ENCODE measurements at places on chromosomes 1 and 21.
A peak's percentile ranks its signal among the peaks of the same experiment; 100 is the strongest.

- no peak for DNase-seq
Observed at GRCh38 chr1:39167632-39168209, 36.8 kb upstream of the MACF1 start.

GRCh38 chr21:31999810-32000468, 127.1 kb downstream of the HUNK start:
- DNase-seq, result no peak

GRCh38 chr21:31558189-31558961, 101.1 kb upstream of the SOD1 start:
- no peak for DNase-seq

DNA sequence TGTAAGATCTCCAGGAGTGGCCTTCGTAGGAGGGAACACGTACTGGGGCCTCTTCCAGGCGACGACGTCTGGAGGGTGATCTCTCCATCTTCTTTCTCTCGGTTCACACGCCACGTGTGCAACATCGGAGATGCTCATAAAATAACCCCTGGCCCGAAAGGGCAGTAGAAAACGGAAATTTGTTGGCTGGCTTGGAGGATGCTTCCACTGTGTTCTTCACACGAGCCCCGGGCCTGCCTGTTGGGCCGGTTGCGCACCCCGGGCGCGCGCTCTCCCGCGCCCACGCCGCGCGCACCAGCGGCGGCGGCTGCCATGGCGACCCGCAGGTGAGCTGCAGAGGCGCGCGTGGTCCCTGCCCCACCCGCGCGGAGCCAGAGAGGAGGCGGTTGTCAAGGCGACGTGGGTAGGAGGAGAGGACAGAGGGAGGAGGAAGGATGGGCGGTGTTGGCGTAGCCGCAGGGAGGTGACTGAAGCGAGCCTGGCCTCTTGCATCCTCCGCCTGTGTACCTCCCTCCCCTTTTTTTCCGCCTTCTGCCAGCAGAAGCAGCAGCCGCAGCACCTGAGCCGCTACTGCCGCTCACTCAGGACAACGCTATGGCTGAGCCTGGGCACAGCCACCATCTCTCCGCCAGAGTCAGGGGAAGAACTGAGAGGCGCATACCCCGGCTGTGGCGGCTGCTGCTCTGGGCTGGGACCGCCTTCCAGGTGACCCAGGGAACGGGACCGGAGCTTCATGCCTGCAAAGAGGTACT, at the start of gene ELAPOR1:
TSS of gene ELAPOR1 (plus strand) at position 526 of the 752 bp plus-strand sequence. CDS start at position 595, 69 bp downstream.
- DNase-seq, result no peak

DNA sequence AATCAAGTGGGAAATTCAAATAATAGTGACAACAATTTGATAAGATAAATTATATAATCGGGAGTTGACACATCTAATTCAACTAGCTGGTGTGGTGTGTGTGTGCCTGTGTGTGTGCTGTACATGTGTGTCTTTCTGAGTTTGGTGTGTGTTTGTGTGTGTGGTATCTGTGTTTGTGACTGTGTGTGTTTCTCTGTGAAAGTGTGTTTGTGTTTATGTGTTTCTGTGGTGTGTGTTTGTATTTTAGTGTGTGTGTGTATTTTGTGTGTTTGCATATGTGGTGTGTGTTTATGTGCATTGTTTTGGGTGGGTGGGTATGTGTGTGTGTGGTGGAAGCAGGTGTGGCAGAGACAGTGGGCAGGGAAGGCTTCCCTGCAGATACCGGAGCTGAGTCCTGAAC, 4.8 kb upstream of the DSCAM start:
- no peak for DNase-seq

GRCh38 chr1:117301901-117302300, 65.3 kb upstream of the MAN1A2 start:
- DNase-seq, result no peak

DNA sequence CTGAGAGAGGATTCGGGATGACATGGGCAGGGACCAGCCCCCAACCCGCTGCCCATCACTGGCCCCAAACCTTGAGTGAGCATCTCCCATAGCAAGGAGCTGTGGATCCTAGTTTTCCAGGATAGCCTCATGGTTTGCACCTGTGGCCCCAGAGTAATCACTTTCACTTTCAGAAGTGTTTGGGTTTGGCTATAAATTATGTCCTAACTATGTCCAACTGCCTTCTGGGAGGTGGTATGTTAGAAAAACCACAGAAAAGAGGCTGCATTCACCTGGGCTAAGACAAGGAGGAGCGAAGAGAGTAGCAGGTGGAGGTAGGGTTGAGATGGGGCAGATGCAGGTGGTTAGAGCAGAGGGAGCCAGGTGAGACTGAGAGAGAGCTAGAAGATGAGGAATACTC, 19.4 kb upstream of the CLIC6 start:
- no peak for DNase-seq

- DNase-seq, result no peak
Observed at GRCh38 chr1:156026588-156026987, 5.8 kb upstream of the SSR2 start.

GRCh38 chr1:110160538-110161100, 10.3 kb downstream of the SLC6A17 start:
- DNase-seq, result no peak

- no peak for DNase-seq
Observed at GRCh38 chr1:239897458-239897857, 194.2 kb upstream of the FMN2 start.

- no peak for DNase-seq
Observed at GRCh38 chr1:233217832-233218231, 77.7 kb downstream of the PCNX2 start.

- no peak for DNase-seq
Observed at GRCh38 chr1:155424091-155424490, 103.4 kb downstream of the RUSC1 start.

DNA sequence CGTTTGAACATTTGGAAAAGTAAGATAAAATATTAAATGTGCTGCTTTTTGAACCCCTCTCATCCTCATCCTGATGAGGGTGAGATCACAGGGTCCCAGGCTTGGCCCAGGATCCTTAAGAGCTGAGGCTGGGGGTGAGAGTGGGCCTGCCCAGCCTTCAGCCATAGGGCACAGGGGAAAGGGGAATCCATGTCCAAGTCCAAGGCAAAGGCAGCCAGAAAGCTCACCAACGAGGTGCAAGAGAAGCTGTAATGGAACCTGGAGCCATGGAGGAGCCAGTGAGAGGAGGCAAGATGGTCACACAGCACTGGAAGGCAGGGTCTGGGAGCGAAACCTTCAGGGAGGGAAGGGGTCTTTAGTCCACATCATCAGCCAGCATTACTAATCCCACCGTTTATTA, 191.9 kb downstream of the RRAGC start:
- no peak for DNase-seq

DNA sequence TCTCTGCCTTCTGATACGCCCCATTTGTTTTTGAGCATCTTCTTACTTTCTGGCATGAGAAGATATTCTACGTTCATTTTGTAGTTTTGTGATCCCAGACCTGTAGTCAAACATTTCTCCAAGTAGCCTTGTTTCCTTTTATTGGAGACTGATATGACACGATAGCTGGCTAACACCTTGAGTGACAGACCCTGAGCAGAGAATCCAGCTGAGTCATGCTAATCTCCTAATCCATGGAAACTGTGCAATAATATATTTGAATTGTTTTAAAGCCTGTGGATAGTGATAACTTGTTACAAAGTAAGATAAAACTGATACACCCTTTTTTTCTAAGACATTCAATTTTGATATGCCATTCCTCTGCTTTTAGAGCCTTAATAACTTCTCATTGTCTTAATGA, 1.2 kb upstream of the IFI44L start:
- DNase-seq, result no peak

DNA sequence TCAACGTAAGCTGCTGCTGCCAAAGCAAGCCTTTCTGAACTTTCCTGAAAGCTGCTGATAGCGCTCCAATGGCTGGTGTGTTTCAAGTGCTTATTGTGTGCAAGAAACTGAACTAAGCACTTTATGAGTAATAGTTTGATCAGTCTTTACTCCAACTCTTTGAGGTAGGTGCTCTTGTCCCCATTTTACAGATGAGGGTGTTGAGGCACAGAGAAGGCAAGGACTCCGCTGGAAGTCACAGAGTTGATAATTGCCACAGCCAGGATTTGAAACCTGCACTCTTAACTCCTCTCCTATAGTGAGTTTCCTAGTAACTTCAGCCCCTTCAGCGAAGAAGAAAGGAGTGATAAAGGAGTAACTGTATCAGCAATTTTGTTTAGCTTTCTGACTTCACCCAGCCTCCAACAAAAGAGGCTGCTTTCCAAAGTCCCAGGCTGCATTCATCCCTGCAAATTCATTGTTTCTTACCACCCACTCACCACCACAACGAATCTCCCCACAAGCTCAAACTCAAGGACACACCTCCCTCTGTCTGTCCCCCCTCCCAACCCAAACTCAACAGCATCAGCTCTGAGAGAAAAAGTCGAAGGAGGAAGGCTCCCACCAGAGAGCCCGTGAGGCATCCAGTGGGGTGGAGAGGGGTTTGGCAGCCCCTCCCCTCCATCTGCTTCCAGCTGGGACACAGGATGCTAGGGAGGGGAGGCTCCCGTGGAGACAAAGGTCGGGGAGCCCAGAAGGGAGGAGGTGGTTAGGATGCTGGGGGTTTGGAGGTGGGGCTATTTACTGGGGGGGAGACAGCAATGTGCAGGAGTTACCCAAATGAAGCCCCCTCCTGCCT, 139.6 kb downstream of the NAV1 start:
- DNase-seq, result no peak

- DNase-seq, result no peak
Observed at GRCh38 chr1:169904834-169905233, 11.1 kb upstream of the SCYL3 start.

- DNase-seq, result no peak
Observed at GRCh38 chr21:38337793-38338192, 81.0 kb downstream of the KCNJ15 start.

GRCh38 chr1:184634296-184634695, 120.4 kb downstream of the EDEM3 start:
- DNase-seq, result no peak

DNA sequence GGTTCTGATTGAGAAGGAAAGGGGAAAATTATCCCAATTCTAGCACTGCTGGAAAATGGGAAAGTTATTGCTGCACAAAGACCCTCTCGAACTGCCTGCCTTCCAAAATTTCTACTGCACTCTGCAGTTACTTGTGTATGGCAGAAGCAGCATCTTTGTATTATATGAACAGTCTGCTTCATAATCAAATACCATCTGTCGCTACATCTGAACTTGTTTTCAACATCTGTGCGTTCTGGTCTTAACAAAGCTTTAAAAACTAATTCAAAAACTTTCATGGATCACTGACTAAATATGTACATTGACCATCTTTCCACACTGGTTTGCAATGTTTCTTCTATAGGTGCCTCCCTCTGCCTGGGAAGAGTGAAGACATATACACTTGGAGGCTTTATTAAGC, 79.2 kb downstream of the PROX1 start:
- DNase-seq, result no peak

DNA sequence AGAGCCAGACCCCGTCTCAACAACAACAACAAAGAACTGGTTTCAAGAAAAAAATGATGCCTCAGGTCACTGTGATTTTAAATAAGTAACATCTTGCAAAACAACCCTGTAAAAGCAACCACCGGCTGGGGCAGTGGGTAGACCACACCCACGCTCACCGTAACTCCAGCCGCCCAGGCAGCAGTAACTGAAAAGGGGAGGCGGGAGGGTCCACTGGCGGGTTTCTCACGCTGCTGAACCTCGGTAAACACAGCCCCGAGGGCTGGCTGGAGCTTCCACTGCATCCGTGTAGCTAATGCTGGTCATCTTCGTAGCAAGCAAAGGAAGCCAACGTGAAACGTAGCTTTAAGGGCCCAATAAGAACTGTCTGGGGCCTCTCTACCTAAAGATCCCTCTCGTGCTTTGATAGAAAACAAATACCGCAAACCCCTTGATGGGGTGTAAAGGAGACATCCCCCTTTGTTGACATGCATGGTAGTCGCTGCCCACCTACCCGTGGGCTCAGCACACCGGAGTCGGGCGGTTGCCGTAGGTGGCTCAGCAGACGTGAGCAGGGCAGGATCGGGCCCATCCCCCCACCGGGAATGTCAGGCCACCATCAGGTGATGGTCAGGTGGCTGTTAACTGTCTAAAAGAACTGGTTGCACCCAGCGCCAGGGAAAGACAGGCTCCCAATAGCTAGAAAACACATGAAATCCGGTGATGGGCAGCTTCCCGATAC, 4.2 kb downstream of the C1orf159 start:
- no peak for DNase-seq

GRCh38 chr1:202688401-202688800, 21.9 kb downstream of the SYT2 start:
- no peak for DNase-seq

GRCh38 chr1:110091381-110091780, 20.9 kb upstream of the UBL4B start:
- DNase-seq, result no peak

- DNase-seq, result peak; percentile 21
Observed at GRCh38 chr1:102970496-102971078, 137.7 kb downstream of the COL11A1 start.

GRCh38 chr1:38123356-38124135, 77.0 kb upstream of the POU3F1 start:
- DNase-seq, result no peak

- no peak for DNase-seq
Observed at GRCh38 chr1:230067419-230067870, 407 bp downstream of the GALNT2 start.

GRCh38 chr1:5410652-5411051, 581.6 kb downstream of the NPHP4 start:
- no peak for DNase-seq

GRCh38 chr1:57916041-57916440, 492.2 kb upstream of the DAB1 start:
- no peak for DNase-seq

DNA sequence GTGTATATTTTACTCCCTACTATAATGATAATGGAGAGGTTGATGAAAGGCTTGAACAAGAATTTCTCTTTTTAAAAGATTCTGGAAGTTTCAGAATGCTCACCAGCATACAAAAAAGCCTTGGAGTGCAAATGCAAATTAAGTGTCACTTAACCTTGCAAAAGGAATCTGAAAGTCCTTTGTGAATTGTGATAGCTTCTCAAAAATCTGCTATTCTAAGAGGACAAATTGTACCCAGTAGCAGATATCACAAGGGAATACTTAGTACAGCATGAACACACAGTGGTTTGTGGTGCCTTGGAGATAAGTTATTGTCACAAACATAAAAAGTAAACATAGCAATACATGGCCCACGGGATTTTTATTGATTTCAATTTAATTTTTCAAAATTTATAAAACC, 1208.3 kb upstream of the B3GALT2 start:
- no peak for DNase-seq

DNA sequence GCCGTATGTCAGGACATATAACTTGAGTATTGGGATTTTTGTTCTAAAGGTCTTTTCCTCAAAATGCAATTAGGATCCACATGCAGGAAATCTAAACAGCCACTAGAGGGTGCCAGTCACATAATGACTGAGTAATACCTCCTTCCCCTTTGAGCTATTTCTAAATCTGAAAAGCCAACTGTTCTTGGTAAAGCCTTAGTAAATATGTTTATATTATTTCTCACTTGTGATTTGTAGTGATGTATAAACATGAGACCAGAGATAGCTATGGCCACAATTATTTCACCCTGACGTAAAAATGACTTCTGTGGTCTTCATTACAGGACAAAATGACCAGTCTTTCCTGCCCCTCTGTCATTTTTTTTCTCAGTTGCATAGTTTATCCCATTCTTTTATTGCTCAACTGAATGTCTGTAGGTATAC, 41.0 kb upstream of the DR1 start:
- DNase-seq, result no peak

GRCh38 chr1:166272155-166272554, 105.4 kb upstream of the FAM78B start:
- DNase-seq, result no peak

GRCh38 chr1:200674838-200675587, 5.3 kb upstream of the DDX59 start:
- no peak for DNase-seq

GRCh38 chr1:232657426-232658005, 27.6 kb upstream of the SIPA1L2 start:
- DNase-seq, result no peak

All from NCI-H1048 (cell line).